CD4-positive, CD25-positive, alpha-beta regulatory T cell (primary cell): ENCODE measurements at places on chromosomes 6 and 20.

- DNase-seq, result no peak
Measured at GRCh38 chr20:29687438-29687837, 1570.0 kb upstream of the DEFB115 start.

DNA sequence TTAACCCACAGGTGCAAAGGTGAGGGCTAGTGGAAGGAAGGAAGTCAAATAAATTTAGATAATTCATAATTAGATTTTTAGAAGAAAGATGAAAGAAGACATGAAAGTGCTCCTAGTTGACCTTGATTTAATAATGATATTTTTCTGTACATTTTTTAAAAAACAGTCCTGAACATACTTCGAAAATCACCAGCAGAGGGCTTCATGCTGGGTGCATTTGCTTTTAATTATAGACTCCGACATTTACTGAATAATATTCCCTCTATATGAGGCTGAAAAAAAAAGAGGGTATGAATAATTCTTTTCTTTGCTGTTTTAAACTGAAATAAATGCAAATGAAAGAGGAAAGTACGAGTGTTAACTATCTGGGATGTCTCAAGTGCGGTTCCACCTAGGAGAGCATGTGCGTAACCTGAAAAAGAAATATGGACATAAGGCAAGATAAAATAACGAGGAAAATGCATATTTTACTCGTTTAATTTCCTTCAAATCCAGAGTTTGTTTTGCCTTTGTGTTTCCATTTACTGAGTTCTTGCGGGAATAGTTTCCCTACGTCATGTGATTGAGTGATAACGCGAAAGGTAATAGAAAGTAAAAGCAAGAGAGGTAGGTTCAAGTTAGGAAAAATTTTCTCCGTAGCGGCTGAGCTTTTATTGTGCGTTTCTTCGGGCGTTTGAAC, 3.1 kb upstream of the TFAP2B start:
- DNase-seq, result no peak

- DNase-seq, result no peak
Measured at GRCh38 chr20:61223121-61223520, 28.9 kb upstream of the CDH4 start.

- DNase-seq, result no peak
Measured at GRCh38 chr6:6657085-6657819, 68.7 kb downstream of the LY86 start.

- no peak for DNase-seq
Measured at GRCh38 chr20:12331236-12331635, 413.5 kb downstream of the BTBD3 start.

DNA sequence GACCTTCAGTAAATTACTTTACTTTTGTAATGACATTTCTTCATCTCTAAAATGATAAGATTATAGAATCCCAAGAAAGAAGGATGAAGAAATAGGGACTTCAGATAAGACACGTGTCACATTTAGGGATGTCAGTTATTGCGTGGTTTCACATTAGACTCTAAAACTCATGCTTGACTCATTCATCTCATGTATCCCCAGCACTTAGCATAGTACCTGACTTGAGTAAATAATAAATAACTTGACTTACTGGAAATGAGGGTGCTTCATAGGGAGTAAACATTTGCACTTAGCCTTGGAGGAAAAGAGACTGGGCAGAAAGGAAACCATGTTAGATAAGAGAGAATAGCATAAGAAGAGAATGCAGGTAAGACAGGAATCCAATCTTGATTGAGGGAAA, 37.2 kb downstream of the VTA1 start:
- DNase-seq, result no peak

GRCh38 chr20:14531786-14532185, 194.4 kb upstream of the FLRT3 start:
- DNase-seq, result no peak

DNA sequence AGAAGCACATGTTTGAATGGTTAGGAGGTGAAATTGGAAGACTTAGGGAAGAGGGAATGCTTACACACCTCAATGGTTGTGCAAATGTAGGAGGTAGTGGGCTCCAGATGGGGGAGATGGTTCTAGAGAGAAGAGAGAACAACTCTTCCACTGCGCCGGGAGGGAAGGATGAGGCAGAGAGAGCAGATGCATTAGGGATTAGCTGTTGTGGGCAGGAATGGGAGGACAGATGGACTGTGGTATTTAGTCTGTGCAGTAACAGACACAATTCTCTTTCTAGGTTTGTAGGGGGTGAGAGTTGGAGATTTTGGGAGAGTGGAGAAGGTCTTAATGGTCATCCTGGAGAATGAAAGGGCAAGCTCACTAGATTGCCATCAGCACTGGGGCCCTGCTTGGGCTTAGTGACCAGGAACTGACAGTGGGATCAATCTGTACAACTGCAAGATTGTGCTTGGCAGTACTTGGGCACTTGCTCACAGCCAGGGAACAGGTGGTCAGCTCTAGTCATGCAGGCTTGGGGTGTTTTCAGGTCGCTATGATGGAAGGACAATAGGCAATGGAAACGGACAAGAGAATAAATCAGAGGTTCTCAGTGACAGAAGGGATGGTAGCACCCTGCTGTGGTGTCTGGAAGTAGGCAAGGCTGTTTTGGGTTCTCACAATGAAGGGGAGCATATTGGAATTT, 182.0 kb upstream of the MYLIP start:
- no peak for DNase-seq

GRCh38 chr20:31906001-31906400, 35.6 kb downstream of the TTLL9 start:
- no peak for DNase-seq

- no peak for DNase-seq
Measured at GRCh38 chr20:5991623-5992441, 41.4 kb downstream of the MCM8 start.

DNA sequence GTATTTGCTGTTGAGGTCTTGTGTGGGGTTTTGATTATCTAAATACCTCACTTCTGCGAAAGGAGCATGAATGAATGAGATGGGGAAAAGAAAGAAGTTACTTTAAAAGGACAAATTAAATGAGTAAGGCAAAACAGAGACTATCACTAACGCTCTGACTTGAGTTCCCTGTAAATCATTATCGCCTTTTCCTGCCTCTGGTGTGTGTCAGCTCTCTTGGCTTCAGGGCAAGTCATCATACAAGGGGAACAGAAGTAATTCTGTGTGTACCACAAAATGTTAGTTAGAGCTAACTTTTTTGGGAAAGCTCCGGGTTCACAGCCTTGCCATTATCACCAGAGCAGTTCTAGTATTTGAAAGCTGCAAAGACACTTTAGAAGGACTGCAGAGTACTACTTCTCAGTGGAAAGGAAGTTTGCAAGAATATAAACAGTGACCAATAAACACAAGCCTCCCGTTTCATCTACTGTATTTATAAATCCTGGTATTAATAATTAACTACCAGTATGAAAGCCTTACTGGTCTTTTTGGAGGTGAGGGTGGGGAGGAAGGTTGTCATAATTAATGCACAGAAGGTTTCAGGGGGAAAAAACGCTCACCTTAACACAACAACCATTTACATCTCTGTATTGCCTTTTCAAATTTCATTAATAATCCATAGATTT, 1.2 kb downstream of the DZANK1 start:
- DNase-seq, result no peak

- DNase-seq, result no peak
Measured at GRCh38 chr6:31165986-31166385, 4.5 kb downstream of the POU5F1 start.

- no peak for DNase-seq
Measured at GRCh38 chr6:79515436-79515835, 21.8 kb downstream of the LCA5 start.

DNA sequence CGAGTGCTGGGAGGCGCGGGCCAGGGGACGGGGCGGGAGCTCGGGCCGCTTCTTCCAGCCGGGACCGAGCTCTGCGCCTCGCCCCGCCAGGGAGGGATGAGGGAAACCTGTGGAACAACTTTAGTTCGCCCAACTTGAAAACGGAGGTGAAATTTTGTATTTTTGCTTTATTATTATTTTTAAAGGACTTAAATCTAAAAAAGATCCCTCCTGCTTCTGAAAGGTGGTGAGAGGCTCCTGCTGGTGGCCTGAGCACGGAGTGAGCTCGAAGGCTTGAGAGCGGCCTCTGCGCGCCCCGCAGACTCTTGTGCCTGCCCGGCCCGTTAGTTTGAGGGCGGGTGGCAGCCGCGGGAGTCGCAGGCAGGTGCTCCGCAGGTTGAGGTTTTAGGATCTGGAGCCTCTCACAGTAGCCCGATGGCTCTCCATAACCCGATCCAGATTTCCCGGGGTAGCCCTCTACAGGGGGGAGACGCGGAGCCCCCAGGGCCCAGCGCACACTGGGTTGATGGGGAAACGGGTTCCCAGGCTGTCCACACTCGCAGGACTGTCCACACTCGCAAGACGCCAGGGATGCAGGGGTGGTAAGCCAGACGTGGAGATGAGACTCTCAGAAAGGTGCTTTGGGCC, 46.2 kb upstream of the SUPT3H start:
- DNase-seq, result no peak

GRCh38 chr6:3230900-3231246, 3.4 kb upstream of the TUBB2B start:
- DNase-seq, result no peak

DNA sequence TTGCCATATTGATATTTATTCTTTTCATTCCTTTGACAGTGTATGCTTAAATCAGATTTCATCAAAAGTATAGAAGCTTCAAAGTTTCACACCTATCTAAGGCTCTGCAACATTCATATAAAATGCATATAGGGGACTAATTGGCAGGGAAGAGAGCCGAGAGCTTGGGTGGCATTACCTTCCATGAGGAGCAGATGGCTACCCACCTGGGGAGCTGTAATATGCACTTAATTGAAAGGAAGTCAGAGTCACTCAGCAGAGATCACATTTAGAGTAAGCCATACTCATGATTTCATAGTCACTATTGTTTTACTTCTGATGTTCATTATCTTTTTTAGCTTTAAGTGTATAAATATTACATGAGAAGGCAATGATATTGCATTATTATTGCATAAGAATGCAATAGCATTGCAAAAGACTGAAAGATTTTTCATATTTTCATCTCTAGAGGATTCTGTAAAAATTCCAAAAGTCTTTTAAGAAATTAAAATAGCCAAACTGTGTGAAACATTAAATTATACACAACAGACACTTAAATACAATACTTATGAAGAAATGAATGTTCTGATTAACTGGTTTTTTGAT, 1305.2 kb downstream of the EPHA7 start:
- no peak for DNase-seq

DNA sequence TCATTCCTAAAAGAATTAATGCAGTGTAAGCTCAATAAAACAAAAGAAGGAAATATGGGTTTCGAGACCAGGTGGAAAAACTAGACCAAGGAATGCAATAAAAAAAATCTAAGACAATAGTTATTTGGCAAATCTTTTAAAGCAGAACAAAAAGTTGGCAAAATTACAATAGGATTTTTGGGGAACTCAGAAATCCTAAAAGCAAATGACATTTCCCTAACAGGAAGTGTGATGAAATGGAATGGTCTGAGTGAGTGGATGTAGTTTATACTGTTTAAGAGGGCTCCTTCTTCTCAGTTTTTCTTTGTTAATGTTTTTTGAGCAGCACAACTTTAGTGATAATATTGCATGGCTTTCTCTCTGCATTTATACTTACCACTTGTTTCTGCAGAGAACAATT, 190.0 kb downstream of the PLCB4 start:
- DNase-seq, result no peak

DNA sequence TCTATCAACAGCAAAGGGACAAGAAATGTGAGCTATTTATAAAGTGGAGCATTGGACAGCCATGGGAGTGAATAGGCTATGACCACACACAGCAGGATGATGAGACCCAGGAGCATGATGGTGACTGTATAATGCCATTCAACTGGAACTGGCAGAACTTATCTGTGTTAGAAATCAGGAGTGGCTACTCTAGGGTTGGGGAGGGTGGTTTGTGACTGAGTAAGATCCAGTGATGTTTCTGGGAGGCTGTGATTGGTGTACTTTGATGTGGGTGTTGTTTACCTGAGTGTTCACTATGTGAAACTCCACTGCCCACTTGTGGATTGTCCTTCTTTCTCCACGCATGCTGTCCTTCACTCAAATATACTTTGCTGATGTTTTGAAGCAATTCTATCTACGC, 11.5 kb upstream of the HLA-B start:
- no peak for DNase-seq

DNA sequence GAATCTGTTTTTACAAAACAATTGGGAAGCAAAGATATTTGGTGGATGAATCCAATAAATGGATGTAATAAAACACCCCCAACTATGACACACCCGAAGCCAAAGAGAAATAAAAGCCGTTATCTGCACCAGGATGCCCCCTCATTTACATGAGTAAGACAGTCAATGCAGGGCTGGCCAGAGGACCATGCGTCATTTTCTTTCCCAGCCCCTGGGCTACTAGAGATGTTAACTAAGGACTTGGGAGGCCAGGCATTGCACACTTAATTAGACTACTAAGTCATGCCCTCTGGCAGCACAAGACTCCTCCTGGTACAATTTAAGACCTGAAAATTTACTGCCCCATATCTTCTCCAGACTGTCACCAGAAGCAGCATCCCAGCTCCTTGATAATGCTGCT, 3.2 kb downstream of the LEMD2 start:
- no peak for DNase-seq
